ENCODE measurements at places on chromosomes 2 and 18.

DNA sequence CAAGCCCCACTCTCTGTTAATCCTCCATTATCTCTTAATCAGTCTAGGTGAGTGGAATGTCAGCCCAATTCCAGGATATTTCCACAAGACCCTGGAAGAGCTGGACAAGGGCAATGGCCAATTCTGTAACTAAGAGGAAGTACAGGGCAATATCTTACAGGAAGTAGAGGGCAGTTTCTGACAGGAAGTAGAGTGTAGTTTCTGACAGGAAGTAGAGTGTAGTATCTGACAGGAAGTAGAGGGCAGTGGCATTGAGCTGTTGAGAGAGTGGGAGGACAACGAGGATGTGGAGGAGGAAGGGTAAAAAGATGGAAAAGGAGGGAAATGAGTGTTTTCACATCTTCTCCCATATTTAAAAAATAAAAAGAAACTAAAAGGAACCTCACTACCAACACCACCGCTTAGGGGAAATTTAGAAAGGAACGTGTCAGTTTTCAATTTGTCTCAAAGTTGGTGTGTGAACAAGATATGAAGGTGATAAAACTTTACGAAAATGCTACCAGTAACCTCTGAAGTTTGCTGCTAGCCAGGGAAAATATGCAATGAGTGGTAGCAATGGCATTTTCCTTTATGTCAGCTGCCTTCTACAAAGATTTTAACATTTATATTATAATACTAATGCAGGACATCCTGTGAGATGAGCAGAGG is 430.9 kb upstream of the HNRNPA3 start:
- DNase-seq = peak; percentile 21

DNA sequence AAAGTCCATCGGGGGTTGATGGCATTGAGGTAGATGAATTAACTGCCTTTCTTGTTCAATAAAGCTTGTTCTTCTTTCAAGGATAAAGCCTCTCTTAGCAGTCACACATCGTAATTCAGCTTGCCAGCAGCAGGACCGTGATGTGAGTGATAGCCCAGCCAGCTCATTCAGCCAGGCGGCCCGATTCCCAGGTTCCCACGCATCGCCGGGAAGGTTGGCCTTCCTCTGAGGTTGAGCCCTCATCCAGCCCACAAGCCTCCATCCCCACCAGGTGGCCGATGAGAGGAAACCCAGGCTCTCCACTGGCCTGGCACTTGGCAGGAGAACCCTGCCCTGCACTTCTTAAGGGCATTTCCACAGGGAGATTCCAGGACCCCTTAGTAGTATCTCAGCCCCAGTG is 4.7 kb downstream of the AGAP1 start:
- no peak for DNase-seq

GRCh38 chr2:13698847-13699246 is 933.7 kb upstream of the LRATD1 start:
- no peak for DNase-seq

- DNase-seq = no peak
Observed at GRCh38 chr2:44941551-44942234, at the start of gene SIX3. SIX3 (plus strand) TSS chr2:44941702; CDS start chr2:44942105, 403 bp downstream.

- DNase-seq = no peak
Observed at GRCh38 chr2:217839073-217839749, 163.6 kb downstream of the TNS1 start.
